GM04504 (cell line): ENCODE measurements at places on chromosomes 11 and 22.

DNA sequence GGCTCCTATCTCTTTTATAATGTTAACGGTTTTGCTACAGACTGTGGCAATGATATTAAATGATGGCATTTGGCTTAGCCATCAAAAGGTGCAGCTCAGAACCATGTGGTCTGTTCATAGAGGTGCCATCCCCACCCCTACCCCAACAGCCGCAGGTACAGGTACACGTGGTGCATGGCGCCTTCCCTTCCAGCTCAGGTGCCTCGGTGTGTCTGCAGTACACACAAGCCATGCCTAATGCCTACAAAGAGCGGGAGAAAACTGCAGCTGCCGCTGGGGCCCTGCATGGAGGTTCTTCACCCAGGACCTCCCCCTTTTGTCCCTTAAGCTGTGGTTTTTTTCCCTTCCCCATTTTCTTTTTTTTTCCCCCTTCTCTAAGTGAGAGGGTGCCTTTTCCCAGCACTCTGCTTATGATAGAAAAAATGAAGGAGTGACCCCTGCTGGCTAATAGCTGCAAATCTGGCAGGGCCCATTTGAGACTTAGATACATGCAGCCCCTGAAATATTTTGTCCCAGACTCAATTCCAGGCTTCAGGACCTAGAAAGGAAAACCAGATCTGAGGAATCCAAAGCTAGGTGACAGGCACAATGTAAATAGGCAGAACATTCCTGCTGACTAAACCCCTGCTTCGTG lies 6.5 kb downstream of the OR52M1 start:
- DNase-seq: no peak

DNA sequence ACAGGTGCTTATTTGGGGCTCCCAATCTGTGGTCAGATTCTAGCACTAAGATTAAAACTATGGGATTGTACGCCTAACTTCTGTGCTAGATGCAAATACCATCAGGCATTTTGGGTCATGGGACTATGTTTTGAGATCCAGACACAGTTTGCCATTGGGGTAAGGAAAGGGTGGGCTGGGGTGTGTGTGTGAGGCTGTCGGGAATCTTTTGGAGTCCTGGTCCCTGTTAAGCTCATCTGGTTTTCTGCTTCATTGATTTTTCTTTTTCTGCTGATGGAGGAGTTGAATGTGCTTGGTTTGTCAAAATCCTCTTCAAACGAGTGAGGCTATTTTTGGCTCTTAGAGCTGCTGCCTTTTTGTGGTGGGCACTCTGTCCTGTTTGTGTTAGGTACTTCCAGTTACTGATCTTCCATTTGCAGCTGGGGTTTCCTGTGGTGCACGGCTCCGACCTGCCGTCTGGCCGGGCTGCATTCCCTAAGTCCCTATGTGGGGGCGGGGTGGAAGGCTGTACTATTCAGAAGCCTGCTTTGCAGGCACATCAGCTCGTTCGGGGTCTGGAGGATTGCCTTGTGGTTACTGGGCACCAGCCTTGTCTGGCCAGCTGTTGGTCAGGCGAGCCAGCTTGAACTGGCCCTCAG lies 2.9 kb downstream of the BCR start:
- no peak for DNase-seq

DNA sequence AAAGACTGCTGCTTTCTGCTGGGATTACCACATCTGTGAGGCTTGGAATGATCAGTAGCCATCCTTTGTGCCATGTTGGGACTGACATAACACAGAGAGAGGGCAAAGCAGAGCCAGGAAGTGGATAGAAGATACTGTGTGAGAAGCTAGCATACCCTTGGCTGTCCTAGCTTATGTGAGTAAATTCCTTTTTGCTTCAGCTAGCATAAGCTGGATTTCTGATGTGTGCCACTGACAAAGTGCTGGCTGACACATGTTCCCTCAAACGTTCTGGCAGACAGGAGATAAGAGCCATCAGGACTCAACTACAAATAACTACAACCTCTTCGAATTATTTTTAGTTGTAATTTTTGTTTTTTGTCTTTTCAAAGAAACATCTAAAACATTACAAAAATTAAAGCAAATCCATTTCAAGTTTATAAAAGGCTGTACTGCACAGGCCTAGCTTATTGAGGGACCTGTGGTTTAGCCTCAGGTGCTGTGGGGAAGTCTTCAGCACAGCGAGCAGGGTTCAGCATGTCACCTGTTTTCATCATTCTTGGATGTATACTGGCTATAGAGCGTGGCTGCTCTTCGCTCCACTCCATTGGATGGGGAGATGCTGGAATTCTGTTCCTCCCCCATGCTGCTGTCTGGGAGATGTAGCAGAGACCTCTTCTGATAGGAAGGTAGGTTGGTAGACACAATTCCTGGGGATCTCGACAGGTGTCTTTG lies 120.9 kb downstream of the SWAP70 start:
- DNase-seq: no peak

DNA sequence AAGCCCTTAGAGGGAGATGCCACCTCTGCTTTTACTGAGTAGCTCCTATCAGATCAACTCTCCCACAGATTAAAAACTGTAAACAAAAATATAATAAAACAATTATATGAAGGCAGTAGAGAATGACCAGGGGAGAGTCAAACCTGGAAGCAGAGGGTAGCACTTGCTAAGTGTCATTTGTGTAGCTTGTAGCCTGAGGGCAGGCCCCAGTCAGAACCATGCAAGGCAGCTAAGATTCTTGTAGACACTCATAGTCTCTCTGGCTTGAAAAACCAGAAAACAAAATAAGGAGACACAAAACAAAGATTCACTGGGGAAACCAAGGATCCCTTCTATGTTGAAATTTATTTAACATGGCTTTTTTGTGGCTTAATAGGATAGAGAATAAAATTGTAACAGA lies 110.4 kb downstream of the WNT11 start:
- no peak for DNase-seq

- DNase-seq: no peak
These were observed 21.1 kb downstream of the SERPINH1 start for GRCh38 chr11:75582895-75583717.

- no peak for DNase-seq
These were observed 4.9 kb downstream of the RAB3IL1 start for GRCh38 chr11:61912530-61912898.

DNA sequence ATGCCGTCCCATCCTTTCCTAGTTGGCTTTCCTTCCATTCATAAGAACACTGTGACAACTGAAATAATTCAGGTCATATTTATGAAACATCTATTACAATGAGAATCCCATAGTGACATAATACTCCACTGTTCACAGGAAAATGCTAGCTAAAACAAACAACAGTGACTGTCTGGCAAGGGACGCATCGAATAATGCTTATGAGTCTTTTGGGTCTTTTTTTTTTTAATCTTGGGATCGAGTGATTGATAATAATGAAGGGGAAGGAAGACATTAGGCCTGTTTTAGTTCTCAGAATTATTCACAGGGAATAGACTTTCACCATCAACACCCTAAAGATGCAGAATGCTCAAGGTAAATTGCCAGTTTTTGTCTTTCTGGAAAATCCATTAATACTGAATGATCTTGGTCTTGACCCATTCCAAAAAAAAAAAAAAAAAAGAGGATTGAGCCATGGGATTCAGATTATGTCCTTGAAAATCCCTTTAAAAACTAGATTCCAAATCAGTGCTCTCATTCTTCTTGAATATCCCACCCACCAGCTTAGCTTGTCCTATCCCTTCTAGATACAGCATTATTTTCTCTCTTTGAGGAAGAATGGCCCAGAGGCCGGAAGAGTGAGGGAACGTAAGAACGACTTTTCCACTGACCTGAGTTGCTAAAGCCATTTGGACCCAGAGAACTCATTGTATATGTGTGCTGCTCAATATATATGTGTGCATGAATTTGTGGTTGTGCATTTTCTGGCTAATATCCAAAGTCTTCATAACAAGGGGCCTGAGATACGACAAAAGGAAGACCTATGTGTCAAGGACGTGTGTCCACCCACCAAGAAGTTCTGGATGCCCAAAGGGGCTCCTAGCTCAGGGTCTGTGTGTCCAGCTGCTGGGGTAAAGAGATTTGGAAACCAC lies 35.2 kb upstream of the CREB3L1 start:
- no peak for DNase-seq

DNA sequence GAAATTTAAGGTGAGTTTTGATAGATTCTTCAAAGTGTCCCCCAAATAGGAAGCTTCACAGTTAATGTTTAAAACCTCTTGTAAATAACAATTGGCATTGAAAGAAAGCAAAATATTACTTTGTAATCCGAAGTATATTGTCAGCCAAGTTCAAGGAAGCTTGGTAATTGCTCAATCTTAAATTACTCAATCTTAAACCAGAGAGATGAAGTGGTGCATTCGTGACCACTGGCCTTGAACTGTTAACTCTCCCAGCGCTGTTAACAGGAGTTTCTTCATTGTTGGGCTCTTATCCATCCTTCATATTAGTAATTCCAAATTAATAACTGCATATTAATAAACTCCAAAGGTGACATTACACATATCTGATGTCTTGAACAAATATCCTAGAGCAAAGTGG lies 20.6 kb upstream of the FDX1 start:
- no peak for DNase-seq

DNA sequence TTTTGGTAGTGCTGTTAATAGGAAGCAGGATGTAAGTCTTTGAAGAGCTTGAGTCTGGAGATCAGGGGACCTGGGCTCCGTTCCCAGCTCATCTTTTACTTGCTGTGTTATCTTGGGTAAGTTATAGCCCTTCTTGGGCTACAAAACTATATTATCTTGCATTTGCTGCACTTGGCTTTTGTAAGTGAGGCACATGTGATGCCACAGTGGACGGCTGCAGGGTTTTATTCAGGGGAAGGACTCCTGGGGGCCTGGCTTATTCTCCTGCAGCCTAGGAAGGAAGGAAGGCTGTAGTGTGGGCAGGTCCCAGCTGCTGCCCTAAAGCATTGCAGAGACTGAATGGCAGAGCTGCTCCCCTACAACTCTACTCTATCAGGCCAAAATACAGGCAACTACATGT lies 6.4 kb downstream of the CD82 start:
- no peak for DNase-seq

GRCh38 chr11:96152623-96153022 lies 190.4 kb downstream of the MAML2 start:
- no peak for DNase-seq

- no peak for DNase-seq
These were observed 17.1 kb downstream of the PLA2G6 start for GRCh38 chr22:38164551-38164918.

GRCh38 chr11:91312541-91312940 lies 912.1 kb upstream of the FAT3 start:
- no peak for DNase-seq

DNA sequence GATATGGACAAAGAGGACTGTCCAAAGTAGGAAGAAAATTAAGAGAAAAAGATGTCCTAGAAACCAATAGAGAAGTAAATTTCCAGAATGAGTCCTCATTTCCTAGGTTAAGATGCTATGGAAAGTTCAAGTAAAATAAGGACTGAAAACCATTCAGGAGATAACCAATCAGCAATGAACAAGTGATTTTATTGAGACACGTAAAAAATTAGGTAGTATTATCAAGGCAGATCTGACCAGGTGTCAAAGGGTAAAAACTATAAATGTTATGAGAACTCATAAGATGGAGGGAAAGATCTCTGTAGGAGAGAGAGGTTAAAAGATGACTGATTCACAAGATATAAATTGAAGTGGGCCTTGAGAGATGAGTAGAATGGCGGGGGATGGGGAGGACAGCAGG lies 50.2 kb downstream of the SPATA19 start:
- DNase-seq: no peak

- no peak for DNase-seq
These were observed 223.4 kb downstream of the FAM76B start for GRCh38 chr11:95566211-95566610.

- DNase-seq: peak; percentile 3
These were observed 98.9 kb downstream of the ARHGAP20 start for GRCh38 chr11:110613197-110613918.

DNA sequence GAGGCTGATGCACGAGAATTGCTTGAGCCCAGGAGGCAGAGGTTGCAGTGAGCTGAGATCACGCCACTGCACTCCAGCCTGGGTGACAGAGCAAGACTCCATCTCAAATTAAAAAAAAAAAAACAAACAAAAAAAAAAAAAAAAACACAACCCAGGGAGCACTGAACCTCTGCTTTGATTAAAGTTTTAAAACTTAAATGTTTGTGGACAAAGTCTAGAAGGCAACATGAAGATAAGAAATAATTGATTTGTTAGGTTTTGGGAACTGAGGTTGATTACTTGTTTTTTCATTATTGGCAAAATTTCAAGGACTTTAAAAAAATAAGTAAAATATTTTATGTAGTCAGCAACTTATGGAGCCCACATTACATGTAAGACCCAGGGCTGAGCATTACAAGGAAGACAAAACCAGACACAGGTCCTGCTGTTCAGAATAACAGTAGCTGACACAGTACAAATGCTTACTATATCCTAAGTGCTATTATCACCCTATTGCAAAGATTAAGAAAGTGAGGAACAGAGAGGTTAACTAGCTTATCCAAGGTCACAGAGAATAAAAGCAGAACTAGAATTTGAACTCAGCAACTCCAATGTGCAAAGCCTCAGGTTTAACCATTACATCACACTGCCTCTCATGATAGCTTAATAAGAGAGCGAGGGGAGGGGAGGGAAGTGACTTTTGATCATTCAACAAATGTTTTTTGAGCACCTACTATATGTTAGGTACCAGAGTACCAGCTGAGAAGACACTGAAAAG lies 2.3 kb upstream of the CRY2 start:
- no peak for DNase-seq

- DNase-seq: no peak
These were observed 17.9 kb downstream of the TUB start for GRCh38 chr11:8098879-8099278.

DNA sequence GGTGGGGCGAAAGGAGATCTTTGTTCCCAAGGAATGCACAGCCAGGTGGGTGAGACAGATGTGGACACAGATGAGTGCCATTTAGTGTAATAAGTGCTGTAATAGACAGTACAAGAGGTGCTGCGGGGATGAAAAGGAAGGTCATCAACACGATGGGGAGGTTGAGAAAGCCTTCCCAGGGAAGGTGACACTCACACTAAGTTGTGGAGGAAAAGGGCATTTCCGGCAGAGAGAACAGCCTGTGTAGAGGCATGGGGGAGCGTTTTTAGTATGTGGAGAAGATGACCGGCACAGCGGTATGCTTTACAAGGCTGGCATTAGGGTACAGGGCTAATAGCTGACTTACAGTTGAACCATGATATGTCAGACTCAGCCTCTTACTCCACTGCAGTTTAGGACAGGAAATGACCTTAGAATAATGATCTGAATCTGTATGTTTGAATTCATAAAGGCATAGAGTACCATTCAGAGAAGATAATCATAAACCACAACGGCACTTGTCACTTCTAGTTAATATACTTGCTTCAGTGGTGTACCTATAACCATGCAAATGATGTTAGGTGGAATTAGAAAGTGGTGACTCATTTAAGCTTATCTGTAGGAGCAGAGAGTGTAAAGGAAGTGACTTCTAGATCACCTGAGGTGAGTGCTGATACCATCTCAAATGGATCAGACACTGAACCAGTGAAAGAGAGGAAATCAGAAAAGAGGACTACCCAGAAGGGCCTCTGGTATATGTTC lies 60.6 kb downstream of the FAM83F start:
- DNase-seq: no peak
